Activated CD4-positive, alpha-beta T cell treated with anti-CD3 and anti-CD28 coated beads for 4 hours (primary cell): ENCODE measurements at places on chromosomes 5 and 9.

GRCh38 chr9:19232823-19233194 lies 2.3 kb downstream of the DENND4C start:
- DNase-seq: no peak

DNA sequence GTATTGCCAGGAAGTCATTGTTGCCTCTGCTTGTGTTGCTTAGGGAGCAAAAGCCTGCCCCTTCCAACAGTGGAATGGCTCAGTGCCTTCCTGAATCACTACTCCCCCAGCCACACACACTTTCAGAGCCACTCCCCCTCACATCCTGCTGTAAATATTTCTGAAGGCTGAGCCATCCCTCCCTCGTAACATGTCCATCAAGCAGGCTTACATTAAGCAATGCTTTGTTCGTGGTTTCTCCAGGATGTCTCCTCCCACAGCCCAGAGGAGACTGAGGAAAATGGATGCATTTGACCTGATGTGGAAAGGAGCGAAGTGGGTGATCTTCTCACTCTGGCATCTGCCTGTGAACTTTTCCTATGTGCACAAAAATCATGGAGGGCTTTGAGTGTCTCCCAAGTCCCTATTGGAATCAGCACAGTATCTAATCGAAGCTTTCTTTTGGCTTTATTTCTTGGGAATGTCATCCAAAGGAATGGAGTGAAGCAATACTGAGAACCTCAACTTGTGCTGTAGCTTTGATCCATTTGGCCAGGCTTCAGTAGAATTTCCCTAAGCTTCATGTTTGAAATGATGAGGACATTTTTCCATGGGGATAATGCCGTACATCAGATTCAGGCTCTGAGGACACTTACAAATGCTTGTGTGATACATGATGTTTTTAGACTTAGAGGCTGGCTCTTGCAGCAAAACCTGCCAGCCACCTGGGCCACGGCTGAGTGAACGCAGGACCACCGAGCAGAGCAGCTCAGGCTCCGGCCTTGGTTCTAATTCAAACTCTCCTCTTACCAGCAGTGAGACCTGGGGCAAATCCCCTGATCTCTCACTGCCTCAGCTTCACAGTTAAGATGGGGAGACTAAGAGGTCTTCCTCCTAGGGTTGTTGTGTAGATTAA lies 389.1 kb downstream of the ENC1 start:
- no peak for DNase-seq

- no peak for DNase-seq
These were observed 79.1 kb upstream of the ALDH1B1 start for GRCh38 chr9:38313421-38313820.

- DNase-seq: no peak
These were observed 13.3 kb upstream of the SPATA24 start for GRCh38 chr5:139417214-139417613.

DNA sequence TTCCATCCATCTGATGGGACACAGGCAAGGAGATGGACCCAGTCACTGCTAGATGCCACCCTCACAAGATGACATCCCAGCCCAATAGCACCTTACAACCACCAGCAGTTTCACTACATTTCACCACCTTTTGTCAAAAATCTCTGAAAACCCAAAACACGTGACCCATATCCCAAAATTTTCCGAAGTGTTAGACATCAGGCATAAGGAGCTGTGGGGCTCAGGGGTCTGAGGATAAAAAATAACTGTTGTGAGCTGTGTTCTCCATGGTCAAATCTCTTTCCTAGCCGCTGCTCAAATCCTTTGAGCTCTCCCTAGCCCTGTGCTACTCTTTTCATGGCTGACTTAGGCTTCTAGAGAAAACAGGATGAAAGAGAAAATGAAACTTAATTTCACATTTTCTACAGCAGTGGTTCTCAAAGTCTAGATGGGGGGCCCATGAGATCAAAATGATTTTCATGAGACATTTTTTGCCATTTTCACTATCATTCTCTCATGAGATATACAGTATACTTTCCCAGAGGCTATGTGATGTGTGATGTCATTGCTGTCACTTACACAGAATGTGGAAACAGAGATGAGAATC lies 40.7 kb downstream of the TIMD4 start:
- DNase-seq: no peak

GRCh38 chr5:132951897-132952296 lies 11.5 kb downstream of the AFF4 start:
- no peak for DNase-seq

- no peak for DNase-seq
These were observed 68.1 kb downstream of the FBN2 start for GRCh38 chr5:128469912-128470311.

GRCh38 chr5:13278148-13278547 lies 666.3 kb downstream of the DNAH5 start:
- no peak for DNase-seq

DNA sequence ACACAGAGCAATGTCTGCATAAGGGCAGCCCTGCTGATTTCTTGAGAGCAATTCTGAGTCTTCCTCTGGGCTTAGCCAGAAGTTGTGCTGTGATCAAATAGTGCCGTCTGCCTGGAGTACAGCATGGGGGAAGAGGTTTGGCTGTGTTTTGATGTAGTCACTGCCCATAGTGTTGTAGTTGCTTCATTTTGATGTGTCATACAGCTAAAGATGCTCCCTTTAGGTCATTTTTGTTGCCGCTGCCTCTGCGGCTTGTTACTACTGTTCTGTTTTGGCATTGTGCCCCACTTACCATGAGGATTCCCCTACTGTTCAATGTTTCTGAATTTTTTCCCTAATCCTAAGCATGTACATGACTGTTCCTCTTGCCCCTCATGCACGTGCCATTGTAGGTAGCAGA lies 23.0 kb downstream of the SLC36A1 start:
- DNase-seq: no peak

GRCh38 chr5:167819406-167819805 lies 472.0 kb upstream of the WWC1 start:
- DNase-seq: no peak

- DNase-seq: no peak
These were observed 71.4 kb upstream of the MAP1B start for GRCh38 chr5:72035831-72036230.

- DNase-seq: peak; percentile 67
These were observed 54.3 kb downstream of the PTCH1 start for GRCh38 chr9:95462249-95463147.

GRCh38 chr5:109412981-109413402 lies 3.2 kb upstream of the PJA2 start:
- DNase-seq: no peak

GRCh38 chr9:126326228-126327005 lies at the start of gene MVB12B:
TSS of gene MVB12B (plus strand) at chr9:126326829. CDS start at chr9:126326930, 101 bp downstream.
- peak; percentile 36 for DNase-seq

DNA sequence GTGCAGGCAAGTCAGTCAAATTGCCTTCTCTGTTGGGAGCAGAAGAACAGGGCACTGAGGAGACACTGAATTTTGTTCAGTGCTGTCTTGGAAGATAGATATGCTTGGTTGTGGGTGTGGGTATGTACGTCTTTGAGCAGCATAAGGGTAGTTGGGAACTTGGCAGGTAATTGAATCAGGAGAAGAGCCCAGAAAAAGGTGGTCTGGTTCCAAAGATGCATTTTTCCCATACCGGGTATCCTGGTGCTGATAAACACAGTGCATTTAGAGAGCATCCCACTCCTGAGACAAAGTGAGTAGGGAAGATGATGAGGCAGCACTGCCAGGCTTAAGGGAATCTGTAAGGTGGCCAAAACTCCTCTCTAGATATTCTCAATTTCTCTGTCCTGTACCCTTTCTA lies 40.6 kb downstream of the TEK start:
- DNase-seq: no peak

DNA sequence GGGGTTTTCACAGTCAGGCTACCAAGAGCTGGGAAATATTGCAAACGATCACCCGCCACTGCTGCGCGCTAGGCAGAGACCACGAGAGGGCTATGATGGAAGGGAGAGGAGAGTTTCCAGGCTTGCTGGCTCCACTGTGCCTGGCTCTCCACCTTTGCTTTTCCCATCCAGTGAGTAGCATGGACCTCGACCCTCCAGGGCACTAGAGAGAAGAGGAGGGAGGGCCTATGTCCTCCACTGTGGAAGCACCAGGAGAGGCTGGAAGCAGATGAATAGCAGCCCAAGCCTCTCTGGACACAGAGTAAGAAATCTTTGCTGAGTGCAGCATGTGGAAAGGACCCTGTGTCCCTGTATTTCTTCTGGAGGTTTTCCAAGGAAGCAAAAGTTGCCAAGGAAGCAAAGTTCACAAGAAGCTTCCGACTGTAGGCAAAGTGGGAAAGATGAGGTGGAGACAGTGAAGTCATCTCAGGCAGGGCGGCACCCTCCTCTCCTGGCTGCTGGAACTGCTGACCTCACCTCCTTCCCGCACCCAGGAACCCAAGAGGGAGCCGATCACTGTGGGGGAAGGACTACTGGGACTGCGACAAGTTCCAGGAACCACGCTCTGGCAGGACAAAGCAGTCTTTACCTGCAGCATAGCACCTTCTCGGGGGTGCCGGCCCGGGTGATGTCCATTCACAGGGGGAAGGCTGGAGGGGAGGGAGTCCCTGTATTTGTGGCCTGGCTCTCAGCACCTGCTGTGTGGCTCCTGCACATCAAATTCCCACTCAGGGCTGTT lies 79.6 kb downstream of the CSNK1A1 start:
- DNase-seq: no peak

DNA sequence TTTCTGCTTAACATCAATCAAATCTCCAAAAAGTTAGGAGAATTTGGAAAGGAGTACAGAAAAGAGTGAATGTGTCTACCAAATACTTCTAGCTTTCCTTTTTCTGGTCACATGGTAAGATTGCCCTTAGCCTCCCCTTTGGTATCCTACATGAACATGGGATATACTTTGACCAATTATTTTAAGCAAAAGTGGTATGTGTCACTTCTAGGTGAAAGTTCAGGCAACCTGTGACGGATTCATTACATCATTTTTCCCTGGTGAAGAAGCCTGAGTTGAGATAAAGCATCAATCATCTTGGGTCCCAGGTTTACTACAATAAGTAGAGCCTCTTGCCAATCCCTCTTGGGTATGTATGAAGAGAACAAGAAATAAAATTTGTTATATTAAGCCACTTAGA lies 419.2 kb downstream of the PDE4D start:
- DNase-seq: no peak

DNA sequence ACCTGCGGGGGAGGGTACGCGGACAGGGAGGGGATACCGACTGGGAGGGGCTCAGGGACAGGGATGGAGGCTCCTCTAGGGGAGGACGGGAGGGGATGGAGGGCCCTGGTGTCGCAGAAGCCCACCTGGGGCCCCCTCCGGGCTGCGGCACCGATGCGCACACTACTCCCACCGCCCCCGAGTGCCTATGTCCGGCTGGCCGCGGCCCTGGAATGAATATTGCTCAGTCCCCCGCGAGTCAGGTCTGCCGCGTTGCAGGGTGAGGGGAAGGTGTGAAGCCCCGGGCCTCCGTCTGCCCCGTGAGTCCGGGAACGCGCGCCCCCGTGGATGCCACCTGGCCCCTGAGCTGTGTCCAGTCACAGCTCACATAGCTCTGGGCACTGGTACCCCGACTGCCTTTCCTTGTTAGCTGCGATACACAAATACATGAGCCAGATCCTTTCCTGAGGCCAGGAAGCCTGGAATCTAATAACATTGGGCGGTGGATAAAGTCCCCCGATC lies 44.5 kb upstream of the PRSS3 start:
- no peak for DNase-seq
